Stimulated activated CD4-positive, alpha-beta T cell treated with anti-CD3 and anti-CD28 coated beads, Interleukin-2, amount 100 ng/mL, for 24 hours (primary cell): ENCODE measurements at places on chromosomes 16 and 17.

DNA sequence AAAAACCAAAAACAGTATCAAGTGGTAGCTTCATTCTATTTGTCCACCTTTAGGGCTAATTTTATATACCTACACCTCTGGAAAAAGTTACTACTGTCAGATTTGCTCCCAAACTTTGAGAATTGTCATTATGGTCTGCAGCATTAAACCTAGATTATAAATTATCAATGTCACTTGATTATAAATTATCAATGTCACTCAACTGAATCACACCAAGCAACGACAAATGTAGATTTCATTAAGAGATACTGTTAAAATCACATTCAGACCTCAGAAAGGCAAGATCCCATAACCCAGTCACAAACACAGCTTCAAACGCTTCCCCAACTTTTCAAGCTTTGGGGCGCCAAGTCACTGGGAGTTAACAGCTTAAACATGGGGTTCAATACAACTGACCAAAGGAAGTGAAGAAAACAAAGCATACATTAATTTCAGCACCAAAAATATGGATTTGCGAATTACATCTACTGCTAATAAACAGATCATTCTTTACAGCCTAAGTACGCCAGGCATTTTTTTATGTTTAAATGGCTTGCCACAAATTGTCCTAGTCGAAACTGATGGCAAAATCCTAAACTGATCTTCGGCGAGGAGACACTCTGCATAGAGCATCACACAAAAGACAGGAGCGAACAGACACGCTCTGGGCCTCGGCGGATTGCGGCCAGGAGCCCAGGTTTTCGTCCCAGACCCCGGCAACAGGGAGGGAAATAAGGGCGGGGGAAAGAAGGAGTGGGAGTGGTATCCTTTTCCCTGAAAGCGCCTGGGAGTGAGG is 981 bp downstream of the GLG1 start:
- DNase-seq: no peak

DNA sequence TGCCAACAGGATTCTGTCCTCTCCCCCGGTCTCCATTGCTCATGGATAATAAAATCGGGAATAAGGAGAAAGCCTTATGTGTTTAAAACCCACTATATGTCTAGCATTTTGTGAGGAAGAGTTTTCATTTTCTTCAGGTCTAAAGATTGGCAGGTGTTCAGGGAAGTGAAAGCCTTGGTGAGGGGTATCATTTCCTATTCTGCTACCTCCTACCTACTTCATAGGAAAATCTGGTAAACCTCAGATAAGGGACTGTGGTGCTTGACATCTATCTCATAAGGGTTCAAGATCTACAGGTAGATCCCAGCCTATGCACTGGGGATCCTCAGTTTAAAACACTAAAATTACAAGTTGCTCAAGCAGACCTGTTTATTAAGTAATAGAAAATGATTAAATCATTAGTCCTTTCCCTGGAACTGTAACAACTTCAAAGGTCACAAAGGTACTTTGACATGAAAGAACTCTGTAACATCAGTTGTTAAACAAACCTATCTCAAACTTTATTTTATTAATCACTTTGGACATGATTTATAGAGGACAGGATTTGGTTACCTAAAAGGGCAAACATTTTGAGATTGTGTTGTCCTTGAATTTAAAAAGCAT is 6.5 kb downstream of the MOSMO start:
- DNase-seq: no peak

GRCh38 chr16:53946746-53947386 is 242.9 kb downstream of the FTO start:
- DNase-seq: no peak

DNA sequence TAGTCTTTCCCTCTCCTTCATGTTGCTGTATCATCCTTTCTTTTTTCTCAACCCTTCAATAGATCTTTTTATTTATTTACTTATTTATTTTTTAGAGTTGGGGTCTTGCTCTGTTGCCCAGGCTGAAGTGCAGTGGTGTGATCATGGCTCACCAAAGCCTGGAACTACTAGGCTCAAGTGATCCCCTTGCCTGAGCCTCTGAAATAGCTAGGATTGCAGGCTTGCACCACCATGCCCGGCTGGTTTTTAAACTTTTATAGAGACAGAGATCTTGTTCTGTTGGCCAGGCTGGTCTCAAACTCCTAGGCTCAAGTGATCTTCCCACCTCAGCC is 51.7 kb downstream of the SNX29 start:
- no peak for DNase-seq

DNA sequence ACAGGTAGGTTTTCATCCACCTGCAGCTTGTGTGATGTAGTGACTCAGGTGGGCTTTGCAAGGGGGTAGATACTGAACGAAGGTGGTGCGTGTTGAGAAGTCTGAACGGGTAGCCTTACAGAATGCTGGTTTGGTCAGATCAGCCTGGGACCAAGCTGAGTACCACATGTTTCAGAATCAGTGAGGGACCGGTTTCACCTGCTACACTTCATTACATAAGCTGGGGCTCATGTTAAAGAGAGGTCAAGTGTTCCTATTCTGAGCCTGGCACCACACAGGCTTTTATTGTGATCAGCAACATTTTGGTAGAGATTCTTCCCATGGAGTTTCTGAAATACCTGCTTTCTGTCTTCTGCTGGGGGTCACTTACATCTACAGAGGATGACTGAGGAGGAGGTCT is 207.4 kb upstream of the EEF2KMT start:
- DNase-seq: no peak

DNA sequence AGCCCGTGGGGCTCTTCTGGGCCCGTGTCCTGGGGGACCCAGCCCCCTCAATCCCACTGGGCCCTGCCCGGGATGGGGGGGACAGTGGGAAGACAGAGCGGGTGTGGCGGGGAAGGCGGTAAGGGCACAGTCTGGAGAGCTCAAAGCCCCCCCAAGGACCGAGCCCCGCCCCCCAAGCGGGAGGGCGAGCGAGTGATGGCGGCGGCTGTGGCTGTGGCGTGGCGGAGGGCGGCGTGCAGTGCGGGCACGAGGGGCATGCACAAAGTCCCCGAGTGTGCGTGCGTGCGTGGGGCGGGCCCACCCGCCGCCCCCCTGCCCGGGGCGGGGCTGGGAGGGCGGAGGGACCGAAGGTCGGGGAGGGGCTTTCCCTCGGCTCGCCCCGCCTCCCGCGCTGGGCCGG is 3.6 kb upstream of the WDR24 start:
- no peak for DNase-seq

- no peak for DNase-seq
Observed at GRCh38 chr17:29018788-29019474, 13.1 kb upstream of the SEZ6 start.

DNA sequence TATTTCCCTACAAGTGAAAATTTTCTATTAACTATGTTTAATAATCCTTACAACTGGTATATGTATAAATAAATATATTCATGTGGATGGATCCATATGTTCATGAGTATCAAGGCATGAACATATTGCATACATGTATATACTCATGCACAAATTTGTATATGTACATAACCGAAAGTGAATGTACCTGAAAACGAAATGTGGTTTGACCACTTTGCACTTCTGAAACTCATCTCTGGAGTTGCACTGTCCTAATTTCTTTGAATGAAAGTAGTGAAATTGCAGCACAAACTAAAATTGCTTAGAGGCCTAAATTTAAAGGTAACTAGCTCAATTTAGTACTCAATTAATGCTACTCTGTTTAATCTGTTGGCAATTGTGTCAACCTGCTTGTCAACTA is 27.4 kb upstream of the GNAO1 start:
- no peak for DNase-seq

- DNase-seq: peak; percentile 54
Observed at GRCh38 chr17:73901661-73902415, 257.6 kb upstream of the SDK2 start.

GRCh38 chr17:21454441-21454840 is 78.3 kb downstream of the KCNJ12 start:
- no peak for DNase-seq

- no peak for DNase-seq
Observed at GRCh38 chr17:2825253-2825970, 29.2 kb downstream of the RAP1GAP2 start.
